Activated T-helper 1 cell treated with anti-CD3 and anti-CD28 coated beads, Interleukin-12 subunit alpha, Interleukin-12 subunit beta, Interleukin-2, Interleukin-4 antibody, amounts not matched to agents 30 ng/mL and 10 ng/mL and 1 ng/mL, durations not matched to agents 14 hours and 24 hours and 36 hours (primary cell): ENCODE measurements at places on chromosomes 4 and X. TPM values are rescaled to one million over a fixed set of nuclear protein-coding genes. Genes with fewer than 3 reads are reported as not detected.

DNA sequence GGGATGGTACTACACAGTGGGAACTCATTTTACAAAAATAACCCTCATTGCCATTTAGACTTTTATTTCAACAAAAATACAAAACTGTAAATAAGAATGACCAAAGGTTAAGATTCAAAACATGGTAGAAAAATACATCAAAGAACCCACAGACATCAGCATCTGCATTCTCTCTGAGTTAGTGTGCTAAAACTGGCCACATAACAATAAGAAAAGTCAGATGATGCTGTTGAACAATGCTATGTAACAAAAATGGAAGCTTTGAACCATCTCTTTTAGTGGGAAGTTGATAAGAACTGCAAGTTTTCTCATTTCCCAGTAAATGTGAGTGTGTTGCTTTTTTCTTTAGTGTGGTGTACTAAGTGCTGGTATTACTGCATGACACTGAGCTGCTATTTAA is 888.4 kb upstream of the EPHA5 start:
- no peak overlapping the region for H3K27ac ChIP-seq
- H3K4me3 ChIP-seq = no peak overlapping the region
- no peak for DNase-seq
- H3K27me3 ChIP-seq = no peaks in the 10 kb centered on the region
- no peaks in the 10 kb centered on the region for H3K4me1 ChIP-seq

Gene XAGE1A
- not detected in 2 replicates for total RNA-seq

Gene HS3ST1
- 0.31 and 0.51 TPM in 2 replicates for total RNA-seq

DNA sequence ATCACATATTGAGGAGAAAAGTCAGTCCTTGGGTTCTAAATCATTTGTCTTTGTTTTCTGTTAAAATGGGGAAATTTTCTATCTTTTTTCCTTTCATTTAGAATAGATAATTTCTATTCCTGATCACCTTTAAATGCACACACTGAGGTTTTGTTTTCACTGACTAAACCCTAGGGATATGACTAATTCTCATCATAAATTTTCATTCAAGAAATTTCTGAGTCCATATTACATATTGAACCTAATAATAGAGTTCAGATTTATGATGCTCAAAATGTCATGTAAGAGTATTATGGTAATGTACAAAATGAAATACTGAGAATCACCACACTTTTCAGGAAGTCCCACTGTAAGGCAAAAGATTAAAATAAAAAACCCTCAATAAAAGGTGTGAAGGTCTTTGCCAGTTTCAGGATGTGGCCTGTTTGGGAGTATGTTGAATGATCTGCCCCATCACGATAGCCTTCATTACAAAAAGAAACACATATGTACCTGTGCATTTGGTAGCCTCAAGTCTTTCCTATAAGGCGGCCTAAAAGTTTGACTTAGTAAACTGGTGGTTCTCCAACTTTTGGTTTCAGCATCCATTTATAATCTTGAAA is 49.4 kb downstream of the LEF1 start:
- H3K4me3 ChIP-seq = peak overlapping the region; percentile 63
- no peaks in the 10 kb centered on the region for H3K27me3 ChIP-seq
- peak overlapping the region; percentile 89 for H3K27ac ChIP-seq
- peaks cover 27% of the 10 kb centered on the region for H3K36me3 ChIP-seq

Gene ADH7
- not detected in 2 replicates for total RNA-seq

Gene BRS3
- total RNA-seq = not detected in 2 replicates

DNA sequence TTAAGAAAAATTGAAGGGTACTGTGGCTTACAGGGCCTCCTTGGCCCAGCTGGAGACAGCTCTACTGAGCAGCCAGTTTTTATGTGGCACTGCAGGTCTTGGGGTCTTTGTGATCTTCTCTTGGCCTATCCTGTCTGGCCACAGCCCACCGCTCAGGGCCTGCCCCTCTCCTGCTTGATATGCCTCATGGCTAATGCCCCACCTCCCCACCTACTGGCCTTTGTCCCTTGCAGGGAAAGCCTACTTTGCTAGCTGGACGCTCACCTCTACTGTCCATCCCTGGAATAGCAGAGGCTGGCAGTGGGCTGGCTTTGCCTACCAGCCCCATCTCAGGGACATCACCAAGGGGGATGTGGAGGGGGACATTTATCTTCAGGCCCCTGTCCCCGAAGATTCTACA is 134.1 kb downstream of the PJA1 start:
- no peak overlapping the region for H3K27ac ChIP-seq
- H3K27me3 ChIP-seq = no peaks in the 10 kb centered on the region
- no peak overlapping the region for H3K4me3 ChIP-seq
- no peaks in the 10 kb centered on the region for H3K36me3 ChIP-seq
- no peaks in the 10 kb centered on the region for H3K4me1 ChIP-seq

GRCh38 chr4:2186133-2186864 is 55.6 kb downstream of the HAUS3 start:
- no peak overlapping the region for H3K4me3 ChIP-seq
- H3K27ac ChIP-seq = no peak overlapping the region
- peaks cover 13% of the 10 kb centered on the region for H3K36me3 ChIP-seq
- H3K27me3 ChIP-seq = no peaks in the 10 kb centered on the region
- H3K4me1 ChIP-seq = peaks cover 22% of the 10 kb centered on the region

DNA sequence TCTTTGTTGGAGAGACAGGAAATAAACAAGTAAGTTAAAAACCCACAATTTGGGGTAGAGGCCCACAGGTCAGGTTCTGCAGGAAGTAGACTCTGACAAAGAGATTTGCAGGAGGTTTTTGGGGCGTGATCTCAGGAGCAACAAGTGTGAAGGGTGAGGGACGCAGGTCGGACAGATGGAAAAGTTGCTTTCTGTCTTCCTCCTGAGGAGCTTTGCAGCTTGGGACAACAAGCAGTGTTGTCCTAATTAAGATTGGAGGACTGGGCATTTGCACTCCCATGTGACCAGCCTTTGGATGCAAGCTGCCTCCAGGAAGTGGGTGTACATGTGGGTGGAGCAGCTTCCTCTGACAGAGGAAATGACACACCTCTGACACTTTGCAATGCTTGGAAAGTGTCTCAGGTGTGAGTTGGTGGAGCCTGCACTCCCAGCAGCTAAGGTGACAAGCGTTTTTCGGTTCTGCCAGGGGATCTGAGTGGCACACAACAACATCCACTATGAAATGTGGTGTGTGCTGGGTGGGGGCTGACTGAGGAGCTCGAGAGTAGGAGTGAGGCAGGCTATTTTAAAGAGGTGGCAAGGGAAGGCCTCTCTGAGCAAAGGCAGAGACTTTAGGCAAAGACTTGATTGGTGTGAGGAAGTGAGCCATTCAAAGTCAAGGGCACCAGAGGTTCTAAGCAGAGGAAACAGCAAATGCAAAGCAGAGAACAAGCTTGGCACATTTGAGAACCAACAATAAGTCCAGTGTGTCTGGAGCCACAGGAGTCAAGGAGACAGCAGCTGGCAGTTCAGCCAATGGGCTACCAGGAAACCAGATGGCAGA is 339.8 kb upstream of the GATB start:
- no peaks in the 10 kb centered on the region for H3K27me3 ChIP-seq
- H3K4me1 ChIP-seq = peaks cover 79% of the 10 kb centered on the region
- peak overlapping the region; percentile 97 for H3K27ac ChIP-seq
- peak overlapping the region; percentile 75 for H3K4me3 ChIP-seq

DNA sequence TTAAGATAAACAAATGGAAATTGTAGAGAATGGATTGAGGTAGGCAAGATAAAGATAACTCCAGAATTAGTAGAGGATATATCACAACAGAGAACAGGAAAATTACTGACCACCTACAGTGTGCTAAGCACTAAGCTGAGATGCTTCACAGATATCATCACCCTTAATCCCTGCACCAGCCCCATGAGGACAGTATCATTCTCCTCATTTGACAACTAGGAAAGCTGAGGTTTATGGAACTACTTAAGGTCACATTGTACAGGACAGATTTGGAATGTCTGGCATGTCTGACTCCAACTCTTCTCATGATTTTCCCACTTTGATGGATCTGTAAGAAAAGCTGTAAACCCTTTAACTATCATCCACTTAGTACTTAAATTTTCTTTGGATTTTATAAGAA is 95.5 kb downstream of the CASK start:
- no peaks in the 10 kb centered on the region for H3K27me3 ChIP-seq
- no peak overlapping the region for H3K4me3 ChIP-seq
- H3K4me1 ChIP-seq = peaks cover 6% of the 10 kb centered on the region
- H3K36me3 ChIP-seq = peaks cover 6% of the 10 kb centered on the region
- DNase-seq = no peak
- no peak overlapping the region for H3K27ac ChIP-seq

- no peaks in the 10 kb centered on the region for H3K36me3 ChIP-seq
- H3K27ac ChIP-seq = peak overlapping the region; percentile 52
- no peak for DNase-seq
Observed at GRCh38 chrX:150313514-150313913, 49.6 kb upstream of the MAMLD1 start.
